ENCODE measurements at places on chromosomes 7 and 10. TPM values are rescaled to one million over a fixed set of nuclear protein-coding genes. Genes with fewer than 3 reads are reported as not detected.

Gene UNCX
- not detected for total RNA-seq

Gene TAS2R16
- total RNA-seq = not detected

Gene GFRA1
- not detected for total RNA-seq

Gene C10orf67
- 0.31 TPM for total RNA-seq

Gene VDAC2
- total RNA-seq = 217 TPM

Gene HTR5A
- not detected for total RNA-seq

Gene FRMPD2
- total RNA-seq = not detected

Gene ADCYAP1R1
- total RNA-seq = not detected

Gene SCIN
- total RNA-seq = 0.12 TPM

Gene ADRB1
- not detected for total RNA-seq

Gene GDF2
- total RNA-seq = not detected

Gene DLX5
- not detected for total RNA-seq

Gene SPRN
- total RNA-seq = not detected

Gene SLC18A3
- not detected for total RNA-seq

Gene PTN
- not detected for total RNA-seq

Gene MRLN
- not detected for total RNA-seq

Gene NRCAM
- 0.14 TPM for total RNA-seq
